ENCODE measurements at places on chromosomes 12 and 14.

GRCh38 chr12:132498931-132499330, 9.0 kb downstream of the FBRSL1 start:
- ATAC-seq: no peak

GRCh38 chr14:23164250-23164649, 19.2 kb downstream of the SLC7A8 start:
- ATAC-seq: no peak

DNA sequence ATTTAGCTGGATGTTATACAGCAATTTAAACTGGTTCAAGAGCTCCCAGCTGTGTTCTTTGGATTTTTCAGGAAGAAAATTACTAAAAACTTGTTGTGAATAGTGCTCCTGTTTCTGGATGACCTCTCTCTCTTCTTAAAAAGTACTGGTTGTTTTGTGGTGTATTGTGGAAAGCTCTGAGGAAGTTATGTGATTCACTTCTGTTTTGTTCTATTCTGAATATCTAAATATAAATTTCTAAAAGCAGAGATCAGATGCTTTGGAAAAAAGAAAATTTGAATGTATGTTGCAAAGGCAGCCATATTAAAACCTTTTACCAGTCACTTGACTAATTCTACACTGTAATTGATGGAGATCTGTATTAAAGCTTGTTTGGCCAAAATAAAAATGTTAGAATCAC, 3.4 kb upstream of the C3AR1 start:
- no peak for ATAC-seq

DNA sequence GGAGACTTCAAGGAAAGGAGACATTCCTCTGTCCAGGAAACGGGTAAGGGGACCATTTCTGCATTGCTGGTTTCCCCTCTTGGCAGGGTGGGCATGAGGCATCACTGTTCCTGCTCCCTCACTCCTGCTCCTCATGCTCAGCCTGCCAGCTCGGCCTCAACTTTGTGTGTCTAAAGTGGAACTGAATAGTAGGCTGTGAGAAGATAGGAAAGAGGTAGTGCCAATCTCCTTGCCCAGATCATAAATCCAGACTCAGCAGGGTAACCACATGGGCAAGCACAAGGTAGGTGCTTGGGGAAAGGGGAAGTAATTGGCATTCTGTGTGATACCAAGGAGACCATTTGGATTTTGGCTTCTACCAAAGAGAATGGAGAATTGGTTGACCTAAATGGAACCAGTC, 2.6 kb downstream of the LTB4R start:
- no peak for ATAC-seq

DNA sequence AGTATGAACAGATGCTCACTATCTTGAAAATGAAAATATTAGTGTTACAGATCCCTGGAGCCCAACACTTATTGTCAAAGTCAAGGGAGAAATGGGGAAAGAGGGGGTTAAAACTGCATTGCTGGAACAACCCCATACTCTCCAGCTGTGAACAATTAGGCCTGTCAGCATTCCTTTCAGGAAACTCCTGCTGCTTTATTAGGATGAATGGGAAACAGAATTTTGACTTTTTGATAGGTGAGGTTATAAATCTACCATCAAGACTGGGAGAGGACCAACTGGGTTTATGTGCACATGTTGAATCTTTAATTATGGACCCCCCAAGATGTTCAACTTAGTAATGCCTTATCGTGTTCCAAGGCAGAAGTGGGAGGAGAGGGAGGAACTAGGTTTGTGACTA, 85.0 kb downstream of the TMTC1 start:
- no peak for ATAC-seq

DNA sequence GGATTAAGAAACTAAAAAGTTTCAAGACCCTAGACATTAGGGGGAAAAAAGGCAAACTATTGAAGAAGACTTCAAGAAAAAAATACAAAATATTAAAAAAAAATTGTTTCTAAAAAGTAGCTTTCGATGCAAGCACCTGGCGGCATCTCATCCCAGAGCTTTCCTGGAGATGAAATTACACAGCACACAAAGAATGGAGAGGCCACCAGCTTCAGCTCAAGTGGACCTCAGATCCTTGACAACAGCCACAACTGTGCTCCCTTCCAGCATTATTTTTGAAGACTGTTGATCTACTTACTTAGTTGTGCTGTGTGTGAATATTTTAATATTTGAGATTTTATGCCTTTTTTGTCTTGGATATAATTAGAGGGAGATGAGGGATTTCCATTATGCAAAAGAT, 479.0 kb downstream of the GLT1D1 start:
- no peak for ATAC-seq

GRCh38 chr12:3753544-3754284, 805 bp upstream of the CRACR2A start:
- no peak for ATAC-seq

- no peak for ATAC-seq
These were observed 200.0 kb downstream of the ADAMTS20 start for GRCh38 chr12:43352001-43352400.

GRCh38 chr12:15603474-15604085, 185.6 kb downstream of the EPS8 start:
- ATAC-seq: no peak

- no peak for ATAC-seq
These were observed 65.5 kb downstream of the PELI2 start for GRCh38 chr14:56183631-56184157.

DNA sequence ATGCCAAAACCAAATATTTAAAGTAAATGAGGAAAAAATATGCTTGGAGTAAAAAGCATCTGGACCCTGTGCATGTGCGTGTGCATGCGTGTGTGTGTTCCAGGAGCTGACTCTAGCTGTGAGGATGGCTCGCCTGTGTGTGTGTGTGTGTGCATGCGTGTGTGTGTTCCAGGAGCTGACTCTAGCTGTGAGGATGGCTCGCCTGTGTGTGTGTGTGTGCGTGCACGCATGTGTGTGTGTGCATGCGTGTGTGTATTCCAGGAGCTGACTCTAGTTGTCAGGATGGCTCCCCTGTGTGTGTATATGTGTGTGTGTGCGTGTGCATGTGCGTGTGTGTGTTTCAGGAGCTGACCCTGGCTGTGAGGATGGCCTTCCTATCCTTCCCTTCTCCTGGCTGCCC, 357.7 kb downstream of the CACNA1C start:
- ATAC-seq: no peak

GRCh38 chr12:127469331-127469730, 797.6 kb upstream of the TMEM132C start:
- no peak for ATAC-seq

GRCh38 chr14:60658909-60659585, 9.8 kb upstream of the SIX1 start:
- ATAC-seq: no peak

DNA sequence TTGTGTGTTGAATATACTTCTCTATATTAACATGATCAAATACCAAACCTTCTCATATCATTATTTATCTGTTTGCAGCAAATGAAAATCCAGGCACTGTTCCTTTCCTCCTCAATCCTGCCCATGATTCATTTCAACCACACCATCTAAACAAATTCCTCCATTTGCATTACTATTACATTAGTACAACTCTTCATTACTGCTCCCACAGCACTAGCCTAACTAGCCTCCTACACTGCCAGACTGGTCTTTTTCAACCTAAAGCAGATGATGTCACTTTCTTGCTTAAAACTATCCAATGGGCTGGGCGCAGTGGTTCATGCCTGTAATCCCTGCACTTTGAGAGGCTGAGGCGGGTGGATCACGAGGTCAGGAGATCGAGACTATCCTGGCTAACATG, 117.3 kb upstream of the MYF6 start:
- no peak for ATAC-seq

DNA sequence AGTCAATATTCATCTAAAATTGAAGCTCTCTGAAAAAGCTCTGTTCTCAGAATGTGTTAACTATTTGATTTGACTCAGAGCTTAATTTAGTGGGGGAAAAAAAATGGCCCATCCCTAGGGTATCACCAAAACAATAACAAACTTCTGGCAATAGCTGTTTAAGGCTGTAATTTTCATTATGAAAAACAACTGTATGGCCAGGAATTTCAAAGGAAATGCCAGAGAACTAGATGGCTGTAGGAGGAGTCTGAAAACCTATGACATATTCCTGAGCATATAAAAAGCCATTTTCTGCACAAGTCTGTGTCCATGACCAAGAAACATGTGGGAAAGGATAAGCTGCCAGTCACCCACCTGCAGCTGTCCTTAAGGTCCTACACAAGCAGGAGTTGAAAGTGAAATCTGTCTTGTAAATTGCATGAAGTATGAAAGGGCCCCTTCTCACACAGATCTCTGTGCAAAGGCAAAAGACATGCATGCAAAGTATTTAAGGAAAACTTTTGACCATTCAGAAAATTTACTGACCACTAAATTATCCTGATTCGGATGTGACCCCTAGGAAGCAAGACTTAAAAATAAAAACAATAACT, 299.1 kb downstream of the BTG1 start:
- no peak for ATAC-seq

DNA sequence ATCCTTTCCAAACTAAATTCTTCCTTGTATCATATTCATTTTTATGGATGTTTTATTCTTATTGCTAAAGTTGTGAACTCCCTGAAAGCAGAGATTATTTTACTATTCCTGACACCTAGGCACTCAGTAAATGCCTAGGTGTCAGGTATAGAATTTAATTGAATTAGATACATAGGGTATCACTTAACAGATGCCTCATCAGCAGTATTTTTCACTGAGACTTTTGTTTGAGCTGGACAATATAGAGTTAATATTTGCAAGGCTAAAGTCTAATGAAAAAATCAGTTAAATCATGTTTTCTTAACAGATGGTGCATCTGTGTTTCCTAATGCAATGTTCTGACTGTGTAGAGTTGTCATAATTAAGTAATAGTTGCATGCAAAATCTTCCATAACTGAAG, 182.7 kb downstream of the DERA start:
- no peak for ATAC-seq

DNA sequence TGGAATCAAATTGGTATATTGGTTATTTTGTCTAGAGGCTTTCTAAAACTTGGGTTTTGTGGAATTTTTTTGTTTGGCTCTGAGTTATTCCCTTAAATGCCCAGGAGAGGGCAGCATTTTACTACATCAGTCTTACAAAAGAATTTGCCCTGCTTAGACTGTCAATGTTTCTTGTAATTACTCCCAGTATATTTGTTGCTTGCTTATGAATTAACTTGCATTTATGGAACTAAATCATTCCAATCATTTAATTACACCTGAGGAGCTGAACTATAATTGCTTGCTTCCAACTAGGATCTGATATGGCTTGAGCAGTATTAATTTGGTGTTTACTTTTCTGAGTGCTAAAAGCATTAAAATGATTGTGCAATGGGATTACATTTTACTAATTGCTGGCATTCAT, 48.7 kb downstream of the MIPOL1 start:
- no peak for ATAC-seq

DNA sequence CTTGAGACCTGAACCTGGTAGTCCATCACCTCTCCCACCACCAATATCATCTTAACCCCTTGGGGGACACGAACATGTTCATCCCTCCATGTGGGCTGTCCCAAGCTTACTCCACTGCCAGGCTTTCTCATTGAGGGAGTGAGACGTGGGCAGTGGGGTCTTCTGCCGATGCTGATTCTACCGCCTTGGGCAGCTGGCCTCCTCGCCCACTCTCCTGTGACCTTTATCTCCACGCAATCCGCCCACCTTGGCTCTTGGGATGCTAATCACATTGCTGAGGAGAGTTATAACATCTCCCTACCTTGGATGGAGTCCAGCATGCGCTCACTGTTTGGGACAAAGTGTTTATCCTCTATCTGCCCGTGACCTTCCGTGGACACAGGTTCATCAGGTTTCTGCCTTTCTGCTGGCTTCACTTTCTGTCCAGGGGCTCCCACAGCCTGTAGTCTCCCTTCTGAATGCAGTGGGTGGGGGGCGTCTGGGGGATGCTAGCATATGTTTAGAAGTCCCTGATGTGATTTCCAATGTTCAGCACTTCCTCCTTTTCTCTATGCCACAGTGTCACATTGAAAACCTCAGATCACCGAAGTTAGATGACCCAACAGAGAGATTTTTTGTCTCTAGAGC, 53.2 kb upstream of the ESRRB start:
- no peak for ATAC-seq

GRCh38 chr14:96143906-96144305, 60.7 kb upstream of the BDKRB2 start:
- no peak for ATAC-seq

DNA sequence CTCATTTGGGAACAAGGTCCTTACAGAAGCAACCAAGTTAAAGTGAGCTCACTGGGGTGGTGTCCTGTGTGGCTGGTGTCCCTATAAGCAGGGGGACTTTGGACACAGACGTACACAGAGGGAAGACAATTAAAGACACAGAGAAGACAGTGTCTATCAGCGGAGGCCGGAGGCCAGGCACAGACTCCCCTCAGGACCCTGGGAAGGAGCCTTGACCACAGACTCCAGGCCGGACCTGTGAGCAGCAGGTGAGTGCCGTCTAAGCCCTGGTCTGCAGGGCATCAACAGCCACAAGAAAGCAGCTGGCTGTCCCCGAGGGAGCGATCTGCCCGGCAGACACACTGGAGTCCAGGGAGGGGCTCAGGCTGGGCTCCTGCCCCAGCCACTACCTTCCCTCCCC, 219.1 kb upstream of the C14orf180 start:
- ATAC-seq: no peak

Data from activated T-helper 17 cell treated with anti-CD3 and anti-CD28 coated beads, Interleukin-2, amount 50 U/mL, for 72 hours (primary cell).